Stimulated activated CD4-positive, alpha-beta T cell treated with anti-CD3 and anti-CD28 coated beads, Interleukin-4, amount 100 ng/mL, for 1 hour (primary cell): ENCODE measurements at places on chromosomes 7 and 10.

GRCh38 chr7:130008941-130009847 lies 42.0 kb downstream of the ZC3HC1 start:
- no peak for DNase-seq

DNA sequence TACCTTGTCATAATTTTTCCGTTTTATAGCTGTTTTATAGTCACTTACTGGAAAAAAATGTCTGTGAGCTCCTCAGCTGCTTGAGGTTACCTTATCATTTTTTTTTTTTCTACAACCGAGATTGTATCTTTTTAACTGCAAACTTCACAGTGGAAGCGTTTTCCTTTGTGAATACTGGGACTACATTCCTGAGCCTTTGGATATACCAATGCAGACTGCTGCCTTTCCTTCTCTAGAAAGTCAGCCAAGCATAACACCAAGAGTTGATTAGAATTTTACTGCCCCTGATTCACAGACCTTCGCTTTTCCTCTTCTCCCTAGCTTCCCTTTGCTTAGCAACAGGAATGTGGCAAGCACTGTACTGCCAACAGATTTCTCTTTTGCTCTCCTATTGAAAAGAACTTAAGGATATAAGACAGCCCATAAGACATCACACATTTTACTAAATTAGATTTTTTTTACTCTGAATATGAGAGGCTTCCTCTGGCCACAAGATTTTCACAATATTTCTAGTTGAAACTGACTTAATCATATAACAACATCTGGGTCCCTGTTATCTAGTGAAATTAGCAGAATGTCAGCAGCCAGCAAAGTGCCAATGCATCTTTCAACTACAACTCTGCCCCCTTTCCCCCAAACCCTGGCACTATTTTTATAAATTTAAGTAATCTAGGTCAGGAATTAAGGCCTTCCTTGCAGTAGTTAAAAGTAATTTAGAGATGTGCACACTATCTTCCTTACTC lies 170.6 kb downstream of the PRKG1 start:
- DNase-seq, result no peak

GRCh38 chr7:102004229-102004628 lies 186.8 kb downstream of the CUX1 start:
- no peak for DNase-seq

DNA sequence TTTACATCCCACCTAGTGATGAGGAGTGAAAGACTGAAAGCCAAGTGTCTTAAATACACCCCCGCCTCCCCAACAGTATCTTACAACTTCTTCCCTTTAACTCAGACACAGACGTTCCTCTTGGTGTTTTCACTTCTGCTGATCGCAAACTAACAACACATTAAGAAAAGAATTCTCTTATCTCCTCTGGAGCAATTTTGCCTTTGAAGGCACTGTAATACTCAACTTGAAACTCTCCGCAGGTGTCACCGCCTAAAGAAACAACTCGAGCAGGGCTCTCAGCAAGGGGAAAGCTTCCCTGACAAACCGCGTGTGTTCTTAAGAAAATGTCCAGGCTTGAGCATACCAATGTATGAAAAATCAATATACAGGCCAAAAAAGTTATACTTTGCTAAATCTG lies 452 bp downstream of the SEMA3C start:
- DNase-seq, result no peak
